Non-pigmented ciliary epithelial cell (primary cell): ENCODE measurements at places on chromosomes 1 and 21.

DNA sequence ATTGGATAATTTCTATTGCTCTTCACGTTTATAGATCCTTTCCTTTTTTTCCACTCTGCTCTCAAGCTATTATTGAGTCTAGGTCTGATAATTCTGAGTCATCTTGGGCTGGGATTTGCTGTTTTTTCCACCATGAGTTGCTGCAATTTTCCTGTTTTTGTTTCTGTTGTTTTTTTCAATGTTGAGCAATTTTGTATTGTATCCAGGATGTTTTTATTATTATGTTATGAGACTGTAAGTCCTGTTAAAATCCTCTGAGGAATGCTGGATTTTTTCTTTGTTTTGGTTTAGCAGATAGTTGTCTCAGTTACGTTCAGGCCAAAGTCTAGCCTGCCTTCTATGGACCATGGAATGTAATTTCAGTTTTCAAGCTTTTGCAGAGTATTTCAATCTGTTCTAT is 13.0 kb upstream of the SLC35A3 start:
- DNase-seq: peak; percentile 27

- DNase-seq: no peak
These were observed 467.5 kb downstream of the PTPRU start for GRCh38 chr1:29703596-29704370.

GRCh38 chr1:13881385-13882088 is 181.5 kb downstream of the PRDM2 start:
- no peak for DNase-seq

- no peak for DNase-seq
These were observed 18.9 kb downstream of the SLC6A9 start for GRCh38 chr1:44012404-44012803.

DNA sequence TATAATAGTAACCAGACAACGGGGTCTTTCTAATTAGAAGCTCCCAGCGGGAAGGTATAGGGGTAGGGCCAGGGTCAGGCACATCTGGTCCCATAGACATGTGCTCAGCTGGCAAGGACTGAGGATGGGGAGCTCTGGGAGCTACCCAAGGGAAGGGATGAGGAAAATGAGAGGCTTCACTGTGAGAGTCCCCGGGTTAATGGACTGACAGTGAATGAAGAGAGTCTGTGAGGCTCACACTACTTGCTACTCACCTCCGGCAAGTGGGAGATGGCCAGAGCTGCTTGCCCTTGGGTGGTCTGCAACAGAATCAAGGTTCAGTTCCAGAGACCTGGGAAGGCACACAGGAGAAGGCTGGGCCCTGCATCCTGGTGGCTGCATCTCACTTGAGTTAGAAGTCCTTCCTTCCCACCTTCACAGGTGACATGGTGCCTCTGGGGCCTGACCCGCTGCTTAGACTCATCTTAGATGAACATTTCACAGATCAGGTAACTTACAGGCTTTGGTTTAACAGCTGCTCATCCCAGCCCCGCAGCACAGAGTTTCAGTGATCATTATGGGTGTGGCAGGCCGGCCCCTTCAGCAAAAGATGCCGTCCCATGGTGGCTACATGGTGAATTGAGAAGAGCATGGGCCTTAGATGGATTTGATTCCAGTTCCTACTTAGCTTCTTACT is 31.7 kb downstream of the EIF2D start:
- DNase-seq: no peak
